Iris pigment epithelial cell (primary cell): ENCODE measurements at places on chromosomes 4 and X.

- peak; percentile 67 for DNase-seq
These were observed at the start of gene ARMCX2 for GRCh38 chrX:101659601-101660063. Gene ARMCX2, minus strand, starts transcription at chrX:101659850. Its CDS starts 2,262 bp downstream, at chrX:101657588.

GRCh38 chr4:95268819-95269565 lies 279.8 kb downstream of the UNC5C start:
- DNase-seq: peak; percentile 31

DNA sequence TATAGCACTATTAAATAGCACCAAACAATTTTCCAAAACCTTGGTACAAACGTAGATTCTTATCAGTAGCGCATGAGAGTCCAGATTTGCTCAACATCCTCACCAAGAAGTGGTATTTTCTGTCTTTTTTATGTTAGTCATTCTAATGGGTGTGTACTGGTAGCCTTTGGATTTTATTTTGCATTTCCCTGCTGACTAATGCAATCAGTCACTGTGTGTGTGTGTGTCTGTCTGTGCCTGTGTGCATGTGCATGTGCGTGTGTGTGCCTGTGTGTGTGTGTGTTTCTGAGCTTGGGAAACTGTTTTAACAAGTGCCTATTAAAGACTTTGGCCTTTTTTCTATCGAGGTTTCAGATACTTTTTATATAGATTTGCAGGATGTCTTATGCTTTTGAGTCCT lies 82.2 kb upstream of the MAGEA10 start:
- DNase-seq: peak; percentile 6

GRCh38 chrX:112058255-112058654 lies 24.3 kb downstream of the TRPC5 start:
- DNase-seq: no peak

GRCh38 chr4:7189066-7189465 lies 3.3 kb upstream of the SORCS2 start:
- DNase-seq: no peak

DNA sequence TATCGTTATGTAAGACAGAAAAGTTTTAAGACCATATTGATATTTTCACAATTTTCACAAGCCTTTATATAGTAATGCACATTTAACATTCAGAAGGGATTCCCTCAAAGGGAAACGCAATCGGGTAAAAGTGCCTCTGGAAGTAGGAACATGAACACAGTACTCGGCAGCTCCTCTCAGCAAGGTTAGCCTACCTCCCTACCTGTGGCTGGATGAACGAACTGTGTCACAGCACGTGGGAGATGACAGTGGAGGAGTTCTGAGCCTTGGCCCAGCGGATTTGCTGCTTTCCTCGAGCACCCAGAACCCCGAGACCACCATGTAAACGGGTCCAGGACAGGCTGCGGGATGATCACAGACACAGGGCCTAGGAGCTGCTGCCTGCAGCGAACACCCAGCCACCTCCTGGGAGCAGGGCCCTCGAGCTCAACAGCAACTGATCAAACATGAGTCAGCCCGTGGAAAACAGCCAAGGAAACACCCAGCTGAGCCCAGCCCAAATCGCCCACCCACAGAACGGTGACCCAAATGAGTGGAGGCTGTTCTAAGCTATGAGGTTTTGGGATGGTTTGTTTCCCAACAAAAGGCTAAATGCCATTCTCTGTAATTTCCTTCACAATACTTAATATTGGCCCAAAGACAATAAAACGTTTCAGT lies 30.4 kb downstream of the FAT1 start:
- peak; percentile 83 for DNase-seq

DNA sequence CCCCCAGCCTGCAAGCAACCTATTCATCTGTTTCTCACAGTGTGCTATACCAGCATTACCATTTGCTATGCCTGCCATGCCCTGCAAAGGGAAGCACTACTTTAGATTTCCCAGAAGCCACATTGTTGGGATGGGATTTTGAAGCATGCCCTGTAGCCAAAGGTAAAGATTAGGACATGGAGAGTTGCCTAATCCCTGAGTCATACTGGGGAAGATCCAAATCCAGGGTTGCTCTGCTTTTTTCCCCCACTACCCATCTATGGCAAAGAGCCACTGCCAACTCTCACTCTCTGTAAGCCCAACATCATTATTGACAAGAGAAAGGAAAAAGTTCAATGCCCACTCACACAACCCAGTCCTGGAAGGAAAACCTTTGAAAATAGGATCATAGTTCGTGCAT lies 36.7 kb upstream of the TMEM164 start:
- peak; percentile 15 for DNase-seq
